ENCODE measurements at places on chromosomes 12 and 14.

GRCh38 chr12:88325076-88325815 lies 183.1 kb downstream of the TMTC3 start:
- no peak for DNase-seq

GRCh38 chr12:121114019-121114639 lies 18.5 kb upstream of the P2RX7 start:
- no peak for DNase-seq

- DNase-seq: no peak
Measured at GRCh38 chr12:115337693-115338543, 653.9 kb upstream of the TBX3 start.

DNA sequence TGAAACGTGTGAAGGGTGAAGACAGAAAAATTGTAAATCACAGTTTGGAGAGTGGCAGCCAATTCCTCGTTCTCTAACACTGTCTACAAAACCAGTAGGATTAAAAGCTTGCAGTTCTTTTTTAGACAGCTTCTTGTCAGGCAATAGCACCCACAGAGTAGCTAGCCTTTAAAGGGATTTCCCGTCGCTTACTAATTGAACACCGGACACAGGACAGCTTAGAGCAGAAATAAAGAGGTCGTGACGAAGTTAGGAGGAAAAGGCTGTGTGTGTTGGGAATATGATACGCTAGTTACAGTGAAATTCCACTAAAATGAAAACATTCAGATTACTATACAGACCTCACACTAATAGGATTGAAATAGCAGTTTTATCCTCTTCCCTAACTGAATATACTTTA lies 149.1 kb upstream of the FLRT2 start:
- no peak for DNase-seq

DNA sequence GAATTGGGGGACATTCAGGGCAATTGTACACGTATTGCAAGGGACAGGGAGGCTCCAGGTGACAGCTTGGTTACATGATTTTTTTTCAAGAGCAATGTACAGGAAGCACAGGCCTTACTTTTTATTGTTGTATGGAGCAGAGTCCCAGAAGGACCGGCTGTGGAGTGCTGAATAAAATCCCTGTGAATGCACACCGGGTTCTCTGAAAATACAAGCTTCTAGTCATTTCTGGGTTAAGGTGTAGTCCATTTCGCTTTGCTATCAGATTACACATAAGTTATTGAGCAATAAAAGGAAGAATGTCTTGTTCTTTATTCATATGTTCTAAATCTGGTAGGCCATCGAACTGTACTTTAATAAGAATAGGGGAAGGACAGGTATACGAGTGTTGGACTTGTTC lies 52.2 kb downstream of the PDE3A start:
- no peak for DNase-seq

GRCh38 chr12:76420222-76420621 lies 72.0 kb upstream of the BBS10 start:
- no peak for DNase-seq

DNA sequence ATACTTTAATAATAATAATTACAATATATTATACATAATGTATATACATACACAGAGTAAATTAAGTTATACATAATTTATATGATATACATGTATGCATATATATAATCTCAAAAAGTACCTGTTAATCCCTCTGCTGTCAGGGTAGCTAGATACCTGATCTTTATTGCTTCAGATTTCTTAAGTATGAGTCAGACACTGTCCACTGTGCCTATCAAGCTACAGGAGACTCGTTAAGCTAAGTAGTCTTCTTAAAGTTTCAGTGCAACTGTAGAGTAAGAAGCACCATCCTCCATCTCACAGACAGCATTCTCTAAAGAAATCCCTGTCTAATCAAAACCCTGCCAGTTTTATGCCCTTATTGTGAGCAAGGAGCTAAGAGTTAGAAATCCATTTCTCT lies 428.7 kb downstream of the RERGL start:
- no peak for DNase-seq

DNA sequence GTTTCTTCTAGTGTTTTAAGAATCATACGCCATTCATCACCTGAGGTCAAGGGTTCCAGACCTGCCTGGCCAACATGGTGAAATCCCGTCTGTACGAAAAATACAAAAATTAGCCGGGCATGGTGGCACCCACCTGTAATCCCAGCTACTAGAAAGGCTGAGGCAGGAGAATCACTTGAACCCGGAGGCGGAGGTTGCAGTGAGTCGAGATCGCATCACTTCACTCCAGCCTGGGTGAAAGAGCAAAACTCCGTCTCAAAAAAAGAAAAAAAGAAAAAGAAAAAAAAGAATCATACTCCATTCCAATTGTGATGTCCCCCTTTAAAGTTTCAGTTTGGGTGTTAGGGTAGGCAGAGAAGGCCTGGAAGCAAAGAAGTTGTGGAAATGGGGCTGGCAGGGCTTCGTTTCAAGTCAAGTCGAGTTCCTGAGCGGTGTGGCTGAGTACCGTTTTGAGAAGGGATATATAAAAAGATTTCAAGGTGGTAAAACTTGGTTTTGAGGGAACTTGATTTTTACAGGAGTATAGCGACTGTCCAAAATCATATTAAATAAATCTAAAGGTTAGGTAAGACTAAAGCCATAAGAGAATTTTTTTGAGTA lies 1.5 kb upstream of the TAOK3 start:
- no peak for DNase-seq
